Activated CD4-positive, CD25-positive, alpha-beta regulatory T cell treated with anti-CD3 and anti-CD28 coated beads, Interleukin-2, amount 50 U/mL, for 16 hours (primary cell): ENCODE measurements at places on chromosomes 4 and X.

- no peak for DNase-seq
These were observed 35.7 kb upstream of the INTS6L start for GRCh38 chrX:135484641-135485289.

GRCh38 chrX:129462707-129463106, 60.6 kb downstream of the SMARCA1 start:
- DNase-seq, result no peak

DNA sequence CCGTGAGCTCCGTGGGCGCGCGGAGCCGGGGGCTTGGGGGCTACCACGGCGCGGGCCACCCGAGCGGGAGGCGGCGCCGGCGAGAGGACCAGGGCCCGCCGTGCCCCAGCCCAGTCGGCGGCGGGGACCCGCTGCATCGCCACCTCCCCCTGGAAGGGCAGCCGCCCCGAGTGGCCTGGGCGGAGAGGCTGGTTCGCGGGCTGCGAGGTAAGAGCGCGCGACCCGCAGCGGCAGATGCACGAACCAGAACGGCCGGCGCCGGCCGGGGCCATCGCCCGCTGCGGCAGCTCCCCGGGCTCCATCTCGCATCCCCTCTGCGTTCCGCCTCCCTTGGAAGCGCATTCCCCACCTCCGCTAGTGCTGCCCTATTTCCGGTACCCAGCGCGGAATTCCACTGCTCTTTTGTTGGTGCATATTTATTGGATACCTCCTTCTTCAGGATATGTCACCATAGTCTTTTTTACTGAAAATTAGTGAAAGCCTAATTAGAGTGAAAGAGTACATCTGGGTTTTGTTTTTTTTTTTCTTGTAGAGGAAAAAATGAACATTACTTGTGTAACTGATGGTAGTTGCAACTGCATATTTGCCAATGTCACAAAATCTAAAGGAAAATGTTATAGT, 797 bp downstream of the PKD2 start:
- no peak for DNase-seq

GRCh38 chr4:53886090-53886489, 178.3 kb downstream of the CHIC2 start:
- no peak for DNase-seq

GRCh38 chrX:65837875-65838549, 170.6 kb downstream of the MSN start:
- DNase-seq, result no peak

- no peak for DNase-seq
These were observed 121.8 kb upstream of the TMEM47 start for GRCh38 chrX:34778916-34779315.

DNA sequence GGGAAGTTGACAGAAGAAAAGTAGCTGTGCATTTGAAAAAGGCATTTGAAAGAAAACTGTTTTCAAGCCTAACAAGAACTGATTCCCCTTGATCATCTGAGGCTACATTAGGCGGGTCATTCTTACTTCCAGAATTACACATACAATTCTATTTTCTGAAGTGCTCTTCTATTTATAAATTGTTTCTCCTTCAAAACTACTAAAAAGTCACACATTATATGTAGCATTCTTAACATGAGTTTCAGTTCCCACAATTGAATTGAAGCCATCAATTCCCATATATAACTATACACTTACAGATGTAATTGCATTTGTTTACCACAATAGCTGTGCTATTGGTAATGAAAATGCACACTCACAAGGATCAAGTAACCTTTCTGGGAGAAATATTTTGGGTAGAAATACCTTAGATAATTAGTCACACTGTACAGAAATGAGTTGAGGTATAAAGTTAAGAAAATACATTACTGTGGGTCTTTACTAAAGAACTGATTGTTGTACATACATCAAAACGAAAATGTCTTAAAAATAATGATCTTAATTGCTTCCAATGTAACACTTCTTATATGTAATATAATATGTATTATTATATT, 1688.0 kb upstream of the AGA start:
- no peak for DNase-seq

GRCh38 chrX:152157042-152157441, 18.7 kb upstream of the MAGEA10 start:
- no peak for DNase-seq

GRCh38 chr4:53039741-53040458, 177.8 kb downstream of the RASL11B start:
- DNase-seq, result no peak

DNA sequence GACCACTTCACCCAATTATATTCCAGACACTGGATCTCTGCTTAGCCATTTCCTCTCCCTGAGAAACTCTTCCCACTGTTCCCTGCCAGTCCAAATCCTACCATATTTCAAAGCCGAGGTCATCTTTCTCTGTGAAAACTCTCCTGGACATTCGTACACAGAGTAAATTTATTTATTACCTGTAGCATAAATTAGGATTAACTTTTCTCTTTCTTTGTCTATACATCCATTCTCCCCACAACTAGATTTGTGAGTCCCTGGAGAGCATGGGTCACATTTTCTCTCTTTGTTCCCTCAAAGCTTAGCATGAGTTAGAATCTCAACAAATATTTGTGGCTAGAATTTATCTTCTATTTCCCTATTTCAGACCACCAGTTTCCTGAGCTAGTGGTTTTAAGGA, 27.8 kb upstream of the SMIM10 start:
- DNase-seq, result no peak
